ENCODE measurements at places on chromosomes 3 and 15.

DNA sequence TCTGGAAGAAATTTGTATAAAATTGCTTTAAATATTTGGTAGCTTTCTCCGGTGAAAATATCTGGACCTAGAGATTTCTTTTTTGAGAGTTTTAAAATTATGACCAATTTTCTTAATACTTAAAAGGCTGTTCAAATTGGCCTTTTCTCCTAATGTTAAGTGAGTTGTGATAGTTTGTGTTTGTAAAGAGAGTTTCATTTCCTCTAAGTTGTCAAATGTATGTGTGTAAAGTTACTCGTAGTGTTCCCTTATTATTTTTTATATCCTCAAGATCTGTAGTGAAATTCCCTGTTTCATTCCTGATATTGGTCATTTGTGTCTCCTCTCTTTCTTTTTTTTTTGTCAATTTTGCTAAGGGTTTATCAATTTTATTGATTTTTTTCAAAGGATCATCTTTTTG, 92.6 kb upstream of the CTNNB1 start:
- no peak for DNase-seq

GRCh38 chr3:60989626-60990441, 261.4 kb downstream of the FHIT start:
- DNase-seq = no peak

- no peak for DNase-seq
Measured at GRCh38 chr3:40875581-40875980, 323.7 kb upstream of the CTNNB1 start.

- no peak for DNase-seq
Measured at GRCh38 chr3:104291878-104292277, 1074.8 kb upstream of the ALCAM start.
